WTC11 (cell line): ENCODE measurements at places on chromosomes 5 and 9. TPM values are rescaled to one million over a fixed set of nuclear protein-coding genes. Genes with fewer than 3 reads are reported as not detected.

GZMA gene
- not detected in 3 replicates for total RNA-seq

CDH10 gene
- 0.14 to 0.22 TPM in 2 of 3 replicates, not detected in the other for total RNA-seq

PTPN3 gene
- 1.7 to 2.4 TPM (median 2.1 TPM) in 3 replicates for total RNA-seq

KCNMB1 gene
- 0.16 to 0.24 TPM (median 0.21 TPM) in 3 replicates for total RNA-seq

SAXO1 gene
- total RNA-seq = 0.02 to 0.09 TPM (median 0.09 TPM) in 3 replicates

TMC1 gene
- 0.31 to 0.41 TPM (median 0.32 TPM) in 3 replicates for total RNA-seq

CCDC180 gene
- 5.9 to 7.4 TPM (median 6.5 TPM) in 3 replicates for total RNA-seq

DNA sequence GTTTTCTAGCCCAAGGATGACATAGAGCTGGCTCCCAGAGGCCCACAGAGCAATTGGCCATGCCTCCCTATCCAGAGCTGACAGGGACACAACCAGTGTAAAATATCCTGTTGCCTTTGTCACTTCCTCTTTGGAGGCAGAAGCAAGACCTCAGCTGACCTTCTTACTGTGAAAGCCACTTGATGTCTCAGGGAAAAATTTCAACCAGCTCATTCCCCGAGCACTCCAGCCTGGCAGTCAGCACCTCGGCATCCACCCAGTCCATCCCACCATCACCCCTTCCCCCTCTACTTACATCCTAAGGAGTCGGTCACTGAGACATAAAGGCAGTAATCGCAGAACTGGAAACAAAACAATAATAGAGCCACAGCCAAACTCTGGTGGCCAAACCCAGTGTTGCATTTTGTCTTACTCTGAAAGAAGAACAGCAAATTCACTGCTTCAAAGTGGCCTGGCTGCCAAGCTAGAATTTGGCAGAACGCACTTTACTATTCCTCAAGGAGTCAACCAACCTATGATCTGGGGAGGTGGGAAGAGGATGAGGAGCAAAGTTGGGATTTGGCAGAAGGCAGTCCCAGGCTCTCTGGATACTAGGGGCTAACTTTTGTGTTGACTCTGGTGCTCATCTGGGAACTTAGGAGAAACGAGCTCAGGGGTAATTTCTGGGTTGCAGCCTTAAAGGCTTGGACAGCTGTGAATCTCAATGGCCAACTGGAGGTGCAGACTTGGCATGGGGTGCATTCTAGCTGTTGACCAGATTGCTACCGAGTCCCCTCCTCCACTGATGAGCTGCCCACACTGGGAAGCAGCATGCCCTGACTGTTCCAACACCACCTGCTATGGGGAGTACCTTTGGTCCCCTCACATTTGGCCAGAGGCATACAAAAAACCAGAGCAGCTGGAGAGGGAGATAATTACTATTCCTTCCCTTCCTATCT lies 13.6 kb downstream of the NIPAL4 start:
- DNase-seq = no peak

DNA sequence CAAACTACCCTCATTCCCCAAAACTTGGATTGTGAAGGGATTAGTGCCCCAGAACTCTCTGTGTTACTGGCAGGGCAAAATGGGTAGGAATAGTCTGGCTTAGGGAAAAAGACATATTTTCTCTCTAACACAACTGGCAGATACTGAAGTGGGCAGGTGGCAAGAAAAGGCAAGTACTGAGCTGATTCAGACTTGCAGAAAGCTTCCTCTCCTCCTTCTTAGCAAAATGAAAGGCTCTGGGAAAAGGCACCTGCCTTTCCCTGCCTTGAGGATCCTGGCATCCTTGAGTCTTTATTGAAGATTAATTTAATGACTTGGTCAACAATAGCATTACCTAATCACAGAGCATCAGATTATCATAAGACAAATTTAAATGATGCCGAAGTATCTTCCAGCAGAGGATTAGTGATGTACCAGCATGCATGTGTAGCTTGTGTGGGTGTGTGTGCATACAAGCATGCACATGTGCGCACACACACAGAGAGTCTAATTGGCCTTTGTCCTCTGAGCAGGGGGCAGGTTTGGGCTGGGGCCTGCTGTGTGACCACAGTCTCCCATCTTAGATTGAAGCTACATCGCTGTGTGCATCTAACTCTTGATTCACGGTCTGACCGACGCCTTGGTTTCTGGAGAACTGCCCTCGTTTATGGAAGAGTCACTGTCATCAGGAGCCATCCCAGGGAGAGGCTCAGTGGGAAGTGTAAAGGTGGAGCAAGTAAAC lies 294.8 kb downstream of the AOPEP start:
- no peak for DNase-seq

GRCh38 chr5:83077662-83078261 lies 415 bp downstream of the XRCC4 start:
- peak; percentile 17 for DNase-seq

GRCh38 chr5:469752-470483 lies 26.9 kb downstream of the EXOC3 start:
- DNase-seq = peak; percentile 8

DNA sequence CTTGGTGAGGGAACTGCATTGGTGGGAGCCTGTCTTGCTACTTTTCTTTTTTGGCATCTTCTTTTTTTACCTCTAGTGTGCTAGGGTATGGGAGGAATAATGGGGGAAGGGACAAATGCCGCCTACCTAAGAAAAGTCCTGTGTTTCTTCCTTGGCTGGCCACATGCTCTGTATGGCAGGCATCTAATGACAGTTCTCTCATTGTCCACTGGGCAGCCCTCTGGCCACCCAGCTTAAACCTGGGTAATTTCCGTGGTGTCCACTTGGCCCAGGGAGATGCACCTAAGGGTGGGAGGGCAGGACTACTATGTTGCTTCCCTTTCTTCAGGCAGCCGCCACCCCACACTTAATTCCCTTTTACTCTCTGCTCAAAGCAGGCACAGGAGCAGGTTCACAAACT lies 173.1 kb downstream of the YTHDC2 start:
- no peak for DNase-seq

GRCh38 chr5:170190436-170191134 lies 42.2 kb upstream of the C5orf58 start:
- DNase-seq = no peak

- no peak for DNase-seq
These were observed 27.9 kb downstream of the ERCC6L2 start for GRCh38 chr9:95903398-95903797.

DNA sequence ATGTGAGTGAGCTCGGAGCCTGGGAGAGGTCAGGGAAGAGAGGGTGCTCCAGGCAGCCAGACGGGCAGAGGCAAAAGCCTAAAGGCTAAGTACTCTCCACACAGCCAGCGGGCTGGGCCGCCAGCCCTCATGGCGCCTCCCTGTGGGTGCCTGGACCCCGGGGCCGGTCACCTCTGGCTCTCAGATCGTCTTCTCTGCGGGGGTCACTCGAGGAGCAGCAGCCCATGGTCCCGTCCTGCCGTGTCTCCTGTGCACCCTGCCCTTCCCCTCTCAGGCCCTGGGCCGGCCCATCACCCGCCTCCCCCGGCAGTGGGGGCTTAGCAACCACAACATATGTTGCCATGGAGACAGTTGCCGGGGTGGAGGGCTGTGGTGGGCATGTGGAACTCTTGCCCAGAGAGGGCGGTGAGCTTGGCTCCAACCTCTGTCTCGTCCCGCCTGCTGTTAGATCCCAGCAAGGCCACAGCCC lies 4.2 kb downstream of the AK1 start:
- DNase-seq = no peak

DNA sequence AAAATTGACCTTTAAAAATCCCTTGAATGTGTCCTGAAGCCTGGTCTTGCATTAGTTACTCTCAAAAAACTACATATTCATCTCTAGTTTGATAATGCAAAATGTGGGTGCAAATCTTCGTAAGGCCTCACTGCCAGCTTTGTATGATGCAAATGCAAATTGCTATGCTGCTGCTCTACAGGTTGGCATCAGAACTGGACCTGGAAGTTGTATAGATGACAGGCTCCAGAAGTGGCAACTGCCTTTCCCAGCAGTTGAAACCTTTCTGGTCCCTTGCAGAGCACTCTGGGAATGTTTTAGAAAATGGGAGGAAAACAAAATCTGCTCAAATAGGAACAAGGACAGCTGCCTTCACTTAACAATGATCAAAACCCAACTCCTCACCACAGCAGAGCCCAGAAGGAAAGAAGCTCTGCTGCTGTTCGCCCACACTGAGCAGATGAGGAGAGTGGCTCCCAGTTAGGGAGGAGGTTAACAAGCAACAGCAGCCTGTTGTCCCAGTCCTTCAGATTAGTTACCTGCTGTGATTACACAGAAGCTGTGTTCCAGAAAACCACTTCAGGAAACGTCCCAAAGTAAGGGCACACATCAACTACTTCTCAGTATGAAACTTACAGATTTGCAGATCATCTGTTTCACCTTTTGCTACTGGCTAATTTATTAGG lies 93.5 kb downstream of the PLPP1 start:
- no peak for DNase-seq

GRCh38 chr5:77400645-77401044 lies 91.5 kb downstream of the WDR41 start:
- DNase-seq = no peak

GRCh38 chr5:24059006-24059405 lies 551.6 kb downstream of the PRDM9 start:
- DNase-seq = no peak

GRCh38 chr9:93082841-93083411 lies 13.1 kb upstream of the CARD19 start:
- DNase-seq = peak; percentile 16

DNA sequence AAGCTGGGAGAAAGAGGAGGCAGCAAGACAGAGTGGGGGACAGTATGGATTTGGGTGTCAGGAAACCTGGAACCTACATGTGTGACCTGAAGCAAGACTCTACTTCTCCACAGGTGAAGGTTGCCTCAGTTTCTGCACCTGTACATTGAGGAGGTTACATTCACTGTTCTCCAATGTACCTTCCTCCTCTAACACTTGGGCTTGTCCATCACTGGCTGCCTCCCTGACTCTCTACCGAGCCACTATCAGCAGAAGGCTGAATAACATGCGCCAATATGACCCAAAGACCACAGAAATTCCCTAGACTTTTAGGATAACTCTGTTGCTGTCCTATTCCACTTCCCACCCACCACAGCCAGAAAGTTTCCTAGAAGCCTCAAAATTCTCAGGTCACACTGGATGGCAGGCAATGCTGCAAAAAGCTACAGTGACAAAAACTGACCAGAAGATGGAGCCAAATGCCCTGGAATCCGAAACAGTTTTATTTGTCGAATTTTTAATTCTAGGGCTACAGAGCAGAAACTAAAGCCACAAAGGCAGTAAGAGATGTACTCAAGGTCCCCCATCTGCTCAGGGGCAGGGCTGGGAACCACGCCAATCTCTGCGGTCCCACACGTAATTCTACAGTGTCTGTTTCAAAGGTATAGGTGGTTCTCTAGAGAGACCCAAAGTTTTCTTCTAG lies 64.4 kb downstream of the FAM114A2 start:
- DNase-seq = peak; percentile 20

GRCh38 chr9:129344641-129345495 lies 166.8 kb upstream of the IER5L start:
- DNase-seq = no peak

GRCh38 chr9:78712903-78713613 lies 416.1 kb downstream of the PSAT1 start:
- no peak for DNase-seq

DNA sequence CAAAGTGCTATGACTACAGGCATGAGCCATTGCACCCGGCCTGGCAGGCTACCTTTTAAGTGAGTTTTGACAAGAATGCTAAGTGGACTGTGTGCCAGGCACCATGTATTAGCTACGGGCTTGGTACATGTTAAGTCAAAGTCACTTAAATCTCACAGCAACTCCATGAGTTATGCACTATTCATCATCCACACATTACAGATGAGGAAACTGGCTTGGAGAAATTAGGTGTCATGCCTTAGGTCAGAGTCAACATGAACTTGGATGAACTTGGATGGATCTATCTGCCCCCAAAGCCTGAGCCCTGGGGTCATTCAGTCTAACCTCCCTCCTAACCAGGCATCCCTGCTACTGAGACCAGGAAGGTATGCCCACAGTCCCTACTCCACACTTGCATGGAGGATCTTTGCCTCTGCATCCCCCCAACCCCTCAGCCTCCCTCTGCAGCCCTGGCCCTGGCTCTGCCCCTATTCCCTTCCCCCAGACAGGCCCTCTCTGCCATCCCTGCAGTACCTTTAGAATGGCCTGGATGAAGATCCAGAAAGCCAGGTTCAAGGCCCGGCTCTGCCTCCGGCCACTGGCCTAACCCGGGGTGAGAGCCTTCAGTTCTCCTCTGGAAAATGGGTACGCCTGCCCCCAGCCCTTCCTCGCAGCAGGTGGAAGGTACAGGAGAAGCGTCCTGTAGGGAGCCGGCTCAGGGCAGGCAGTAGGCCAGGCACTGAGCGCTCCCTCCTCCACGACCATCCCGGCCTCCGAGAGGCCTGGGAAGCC lies 685 bp upstream of the ADGRD2 start:
- DNase-seq = no peak

DNA sequence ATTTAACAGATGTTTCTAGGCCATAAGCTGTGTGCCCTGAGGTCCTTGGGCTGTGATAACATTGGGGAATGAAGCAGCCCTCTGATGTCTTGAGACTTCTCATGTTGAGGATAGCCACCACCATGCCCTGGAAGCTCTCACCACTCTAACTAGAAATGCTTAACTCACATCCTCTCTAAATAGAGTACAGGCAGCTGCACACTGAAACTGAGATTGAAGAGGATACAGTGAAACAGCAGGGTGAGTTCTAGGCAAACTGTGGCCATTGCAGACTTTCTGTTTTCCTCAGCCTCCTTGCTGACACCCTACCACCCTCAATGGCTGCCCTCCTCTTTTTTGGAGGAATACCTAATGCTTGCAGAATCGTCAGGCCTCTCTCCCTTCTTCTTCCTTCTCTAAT lies 22.4 kb downstream of the UTP15 start:
- no peak for DNase-seq

DNA sequence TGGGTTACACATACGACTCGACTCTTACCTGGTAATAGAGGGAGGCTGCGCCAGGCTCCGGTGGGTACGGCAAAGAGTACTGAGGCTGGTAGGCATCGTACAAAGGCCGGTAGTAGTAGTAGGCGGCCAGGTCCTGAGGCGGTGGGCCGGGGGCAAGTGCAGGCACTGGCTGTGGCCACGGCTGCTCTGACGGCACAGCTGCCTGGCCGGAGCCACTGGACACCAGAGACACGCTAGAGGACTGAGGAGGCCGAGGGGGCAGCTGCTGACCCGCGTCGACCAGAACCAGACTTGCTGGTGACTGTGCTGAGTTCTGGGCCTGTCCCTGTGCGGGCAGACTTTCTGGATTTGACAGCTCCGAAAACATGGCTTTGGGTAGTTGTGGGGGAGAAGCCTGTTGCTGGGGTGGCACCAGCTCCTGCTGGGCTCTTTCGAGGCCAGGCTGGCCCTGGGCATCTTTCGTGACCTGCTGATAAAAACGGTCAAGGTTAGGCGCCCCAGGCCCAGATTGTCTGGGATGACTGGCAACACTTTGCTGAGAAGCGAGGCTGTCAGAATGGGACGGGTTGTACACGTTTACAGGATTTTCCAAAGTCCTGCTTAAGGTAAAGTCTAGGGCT lies 8.7 kb downstream of the SEC16A start:
- DNase-seq = no peak

DNA sequence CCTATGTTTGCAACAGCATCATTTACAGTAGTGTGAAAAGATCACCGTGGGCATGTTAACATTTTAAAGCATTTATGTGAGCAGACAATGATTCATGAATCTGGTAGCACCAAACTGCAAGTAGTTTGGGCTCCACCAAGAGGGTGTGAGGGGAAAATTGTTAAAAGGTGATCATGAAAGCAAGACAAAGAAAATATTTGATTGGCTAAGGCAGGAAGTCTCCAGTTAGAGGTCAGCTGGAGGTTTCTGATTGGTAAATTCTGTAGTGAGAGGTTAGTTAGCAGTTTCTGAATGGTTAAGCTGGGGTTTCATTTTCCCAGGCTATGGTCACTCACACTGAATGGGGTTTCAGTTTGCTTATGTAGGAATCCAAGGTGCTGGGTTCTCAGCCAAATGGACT lies 13.5 kb upstream of the DRD1 start:
- DNase-seq = no peak

- DNase-seq = no peak
These were observed 280.0 kb upstream of the EFNA5 start for GRCh38 chr5:107950776-107951175.
